ENCODE measurements at places on chromosomes 16 and 17. TPM values are rescaled to one million over a fixed set of nuclear protein-coding genes. Genes with fewer than 3 reads are reported as not detected.

GRCh38 chr16:74438492-74438979 lies 17.3 kb upstream of the CLEC18B start:
- H3K36me3 ChIP-seq: peaks cover 3% of the 10 kb centered on the region
- DNase-seq: no peak
- no peak overlapping the region for H3K4me3 ChIP-seq
- no peaks in the 10 kb centered on the region for H3K27me3 ChIP-seq

DNA sequence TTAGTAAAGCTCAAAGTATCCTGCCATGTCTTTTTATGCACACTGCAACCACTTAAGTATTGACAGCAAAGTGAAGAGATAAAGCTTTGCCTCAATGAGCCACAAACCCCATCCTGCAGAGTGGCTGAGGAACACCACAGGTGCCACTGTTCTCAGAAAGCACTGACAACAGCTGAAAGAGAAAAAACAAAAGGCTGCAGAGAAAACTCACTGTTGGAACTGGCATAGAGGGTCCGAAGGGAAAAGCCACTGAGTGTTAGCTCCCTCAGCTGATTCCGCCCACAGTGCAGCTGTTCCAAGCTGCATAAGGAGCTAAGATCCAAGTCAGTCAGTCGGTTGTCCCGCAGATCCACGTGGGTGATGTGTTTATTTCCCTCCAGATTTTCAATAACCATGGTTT lies 48.3 kb downstream of the PHLPP2 start:
- H3K4me3 ChIP-seq: no peak overlapping the region
- DNase-seq: no peak
- H3K4me1 ChIP-seq: peaks cover 5% of the 10 kb centered on the region
- no peak overlapping the region for H3K27ac ChIP-seq
- no peaks in the 10 kb centered on the region for H3K27me3 ChIP-seq
- H3K36me3 ChIP-seq: peaks cover 11% of the 10 kb centered on the region

TBX21 gene
- total RNA-seq: not detected

CACNG4 gene
- under 0.01 TPM for total RNA-seq

RANBP10 gene
- 2.2 TPM for total RNA-seq

All from IMR-90 (cell line).